ENCODE measurements at places on chromosomes 5 and 9.

- DNase-seq = no peak
Measured at GRCh38 chr9:133421615-133422542, at the start of gene ADAMTS13. Gene ADAMTS13 (plus strand): TSS chr9:133422367. CDS start chr9:133422444, 77 bp downstream.

DNA sequence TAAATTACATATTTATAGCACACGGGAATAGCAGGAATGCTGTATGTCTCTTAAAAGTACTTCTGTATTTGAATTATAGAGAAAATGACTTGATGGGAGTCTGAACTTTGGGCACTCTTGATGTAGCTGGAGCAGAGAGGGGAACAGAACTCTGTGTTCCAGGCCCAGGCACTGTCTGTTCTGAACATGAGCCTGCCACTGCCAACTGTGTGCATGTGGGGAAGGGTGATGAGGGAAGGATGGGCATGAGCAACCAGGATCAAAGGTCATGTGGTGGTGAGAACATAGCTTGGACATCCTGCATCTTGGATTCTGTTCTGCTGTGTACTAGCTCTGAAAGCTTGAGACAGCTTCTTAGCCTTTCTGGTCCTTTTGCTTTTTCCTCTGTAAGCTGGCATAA, 16.4 kb upstream of the ZBED3 start:
- DNase-seq = no peak

DNA sequence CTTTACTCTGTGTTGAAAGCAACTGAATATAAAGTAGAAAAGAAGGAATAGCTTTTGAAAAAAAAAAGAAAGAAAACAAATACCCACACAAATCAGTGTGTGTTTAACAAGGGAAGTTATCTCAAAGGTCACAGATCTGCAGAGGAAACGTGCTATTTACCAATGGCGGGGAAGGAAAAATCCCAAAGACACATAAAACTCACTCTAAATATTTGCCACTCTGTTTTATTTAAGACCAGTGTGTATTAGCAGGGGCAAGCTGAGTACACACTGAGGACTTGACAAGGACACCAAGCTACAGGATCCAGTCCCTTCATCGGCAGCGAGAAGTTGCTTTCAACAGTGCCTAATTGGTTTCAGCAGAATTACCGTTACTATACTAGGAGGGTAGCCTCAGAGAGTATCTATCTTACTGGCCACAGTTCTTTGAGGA, 252.5 kb downstream of the DEPDC1B start:
- DNase-seq = no peak

DNA sequence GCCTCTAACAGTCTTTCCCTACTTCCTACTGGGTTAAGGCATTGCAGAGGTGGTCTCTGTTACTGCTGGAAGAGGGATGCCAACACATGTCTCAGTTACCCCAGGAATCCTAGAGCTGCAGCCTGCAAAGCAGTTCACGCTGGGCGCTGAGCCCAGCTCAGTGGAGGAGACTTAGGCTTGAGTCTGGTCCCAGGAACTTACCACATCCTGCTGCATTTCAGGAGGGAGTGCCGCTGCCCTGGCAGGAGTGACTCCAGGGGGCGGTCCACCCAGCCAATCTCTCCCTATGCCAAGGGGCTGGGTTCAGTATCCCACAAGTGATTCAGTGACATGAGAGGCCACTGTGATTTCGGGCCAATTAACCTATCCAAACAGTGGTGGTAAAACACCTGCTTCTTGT, 7.6 kb downstream of the TTC16 start:
- no peak for DNase-seq

DNA sequence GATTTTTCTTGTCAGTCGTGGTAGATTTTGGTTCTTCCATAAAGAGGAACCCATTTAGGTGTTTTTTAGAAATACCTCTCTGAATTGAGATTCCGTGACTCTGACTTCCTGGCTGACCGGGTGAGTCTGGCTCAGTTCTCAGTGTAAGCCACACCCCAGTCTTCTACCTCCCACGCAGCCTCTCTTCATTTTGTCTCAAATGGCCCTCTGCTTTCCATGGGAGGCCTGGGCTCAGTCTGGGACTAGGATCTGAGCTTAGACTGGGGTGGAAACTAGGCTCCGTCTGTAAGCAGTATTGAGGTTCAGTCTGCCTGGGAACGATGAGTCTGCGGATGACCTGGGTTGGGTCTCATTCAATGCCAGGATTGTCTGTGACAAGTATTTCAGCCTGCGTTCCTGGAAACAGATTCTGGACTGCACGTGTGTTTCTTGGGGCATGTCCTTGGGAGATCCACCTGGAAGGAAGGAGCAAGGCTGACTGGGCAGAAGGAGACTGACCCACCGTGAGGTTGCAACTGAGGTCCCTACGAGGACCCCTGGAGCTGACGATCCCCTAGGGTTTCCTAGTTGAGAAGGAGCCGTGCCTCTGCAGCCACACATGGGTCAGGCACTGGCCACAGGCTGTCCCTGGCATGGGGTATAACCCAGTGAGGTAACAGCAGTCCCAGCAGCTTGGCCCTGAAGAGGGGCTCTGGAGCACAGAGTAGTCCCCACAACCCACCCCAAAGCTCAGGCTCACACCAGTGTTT, 12.4 kb upstream of the CRB2 start:
- DNase-seq = no peak

- no peak for DNase-seq
Measured at GRCh38 chr9:120030847-120031246, 549.1 kb downstream of the CDK5RAP2 start.

DNA sequence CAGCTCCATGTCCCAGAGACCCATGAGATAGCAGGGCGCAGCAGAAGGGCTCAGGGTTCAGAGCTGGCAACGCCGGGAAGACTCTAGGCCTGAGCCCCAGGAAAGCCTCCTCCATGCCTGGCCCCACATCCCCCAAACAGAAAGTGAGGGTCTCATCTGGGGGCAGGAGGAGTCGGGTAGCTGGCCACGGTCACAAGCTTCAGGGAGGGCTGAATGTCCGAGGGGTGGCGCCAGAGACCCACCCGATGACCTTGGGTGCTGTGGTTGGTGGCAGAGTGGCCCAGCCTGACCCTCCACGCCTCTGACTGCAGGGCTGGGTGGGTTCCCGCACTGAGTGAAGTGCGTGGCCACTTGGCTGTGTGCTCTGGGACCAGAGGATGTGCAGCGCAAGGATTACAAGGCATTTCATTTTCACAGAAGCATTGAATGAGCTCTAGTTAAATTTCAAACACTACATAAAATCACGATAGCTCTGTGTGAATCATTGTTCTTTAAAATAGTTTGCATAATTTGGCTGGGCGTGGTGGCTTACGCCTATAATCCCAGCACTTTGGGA, 3.0 kb downstream of the C8G start:
- no peak for DNase-seq

DNA sequence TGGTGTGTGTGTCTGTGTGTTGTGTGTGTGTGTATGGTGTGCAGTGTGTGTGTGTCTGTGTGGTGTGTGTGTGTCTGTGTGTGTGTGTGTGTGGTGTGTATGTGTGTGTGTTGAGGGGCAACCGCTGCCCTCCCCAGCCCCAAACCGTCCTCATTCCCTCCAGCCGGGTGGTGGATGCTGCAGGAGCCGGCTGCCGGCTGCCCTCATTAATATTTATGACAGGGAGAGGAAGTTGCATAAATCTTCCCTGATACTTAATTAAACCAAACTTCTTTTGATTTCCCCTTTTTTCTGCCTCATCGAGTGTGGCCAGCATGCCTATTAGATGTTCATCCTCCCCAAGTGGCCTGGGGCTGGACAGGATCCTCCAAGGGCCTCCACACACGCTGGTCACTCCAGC, 121.4 kb upstream of the MVB12B start:
- DNase-seq = no peak

DNA sequence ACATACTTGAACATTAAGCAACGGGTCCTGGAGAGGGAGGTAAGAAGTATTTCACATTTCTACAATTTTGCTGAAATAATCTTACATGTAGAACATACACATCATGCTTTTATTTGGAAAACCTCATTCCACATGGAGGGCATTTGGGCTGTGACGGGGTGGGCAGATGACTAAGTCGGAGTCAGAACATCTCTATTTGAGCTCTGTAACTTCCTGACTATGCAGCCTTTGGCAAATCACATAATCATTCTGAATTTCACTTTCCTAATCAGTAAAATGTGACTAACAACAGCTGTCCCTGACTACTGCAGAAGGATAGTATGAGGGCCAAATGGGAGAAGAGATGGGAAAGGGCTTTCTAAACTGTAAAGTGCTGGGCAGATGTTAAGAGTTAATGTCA, 17.1 kb upstream of the IL6ST start:
- no peak for DNase-seq

- no peak for DNase-seq
Measured at GRCh38 chr5:83095957-83096539, 18.7 kb downstream of the XRCC4 start.

GRCh38 chr5:82694711-82695285, 382.4 kb downstream of the TMEM167A start:
- no peak for DNase-seq

DNA sequence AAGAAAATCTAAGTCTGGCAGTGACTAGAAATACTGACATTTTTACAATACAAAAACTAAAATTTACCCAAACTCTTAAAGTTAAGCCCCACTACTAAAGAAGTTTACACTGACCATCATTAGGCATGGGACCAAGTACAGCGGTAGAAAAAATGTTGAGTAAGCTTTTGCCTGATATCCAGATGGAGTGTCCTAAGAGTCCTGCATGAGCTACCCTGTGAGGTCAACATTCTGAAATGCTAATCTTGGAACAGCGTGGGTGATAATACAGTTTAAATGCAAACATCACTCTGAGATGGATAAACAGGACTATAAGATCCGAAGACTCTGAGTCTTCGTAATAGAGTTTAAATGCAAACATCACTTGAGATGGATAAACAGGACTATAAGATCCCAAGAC, 189.7 kb downstream of the DCP2 start:
- DNase-seq = no peak

DNA sequence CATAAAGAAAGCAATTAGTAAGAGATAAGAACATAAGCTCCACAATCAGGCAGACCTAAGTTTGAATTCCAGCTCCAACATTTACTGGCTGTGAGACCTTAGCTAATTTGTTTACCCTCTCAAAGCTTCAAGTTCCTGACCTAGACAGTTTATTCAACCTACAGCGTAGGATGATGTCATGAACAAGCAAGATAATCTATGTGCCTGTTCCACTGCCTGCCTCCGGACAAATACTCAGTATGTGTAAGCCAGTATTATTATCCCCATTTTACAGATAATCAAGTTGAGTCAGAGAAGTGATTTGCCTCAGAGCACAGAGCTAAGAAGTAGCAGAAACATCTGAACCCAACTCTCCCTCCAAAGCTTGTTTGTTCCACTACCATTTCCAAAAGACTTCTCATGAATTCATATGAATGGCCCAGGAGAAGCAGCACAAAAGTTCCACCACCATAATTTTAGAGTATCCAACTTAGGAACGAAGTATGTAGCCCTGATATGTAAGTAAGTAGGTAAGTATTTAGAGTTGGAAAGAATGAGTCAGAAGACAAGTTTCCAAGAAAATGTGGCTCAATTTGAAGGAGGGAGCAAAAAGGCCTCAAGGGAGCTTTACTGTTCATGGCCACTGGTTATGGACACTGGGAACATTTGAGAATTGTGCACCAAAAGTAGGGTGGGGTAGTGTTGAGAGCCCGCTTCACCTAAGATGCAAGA, 398.2 kb downstream of the NFIB start:
- no peak for DNase-seq

DNA sequence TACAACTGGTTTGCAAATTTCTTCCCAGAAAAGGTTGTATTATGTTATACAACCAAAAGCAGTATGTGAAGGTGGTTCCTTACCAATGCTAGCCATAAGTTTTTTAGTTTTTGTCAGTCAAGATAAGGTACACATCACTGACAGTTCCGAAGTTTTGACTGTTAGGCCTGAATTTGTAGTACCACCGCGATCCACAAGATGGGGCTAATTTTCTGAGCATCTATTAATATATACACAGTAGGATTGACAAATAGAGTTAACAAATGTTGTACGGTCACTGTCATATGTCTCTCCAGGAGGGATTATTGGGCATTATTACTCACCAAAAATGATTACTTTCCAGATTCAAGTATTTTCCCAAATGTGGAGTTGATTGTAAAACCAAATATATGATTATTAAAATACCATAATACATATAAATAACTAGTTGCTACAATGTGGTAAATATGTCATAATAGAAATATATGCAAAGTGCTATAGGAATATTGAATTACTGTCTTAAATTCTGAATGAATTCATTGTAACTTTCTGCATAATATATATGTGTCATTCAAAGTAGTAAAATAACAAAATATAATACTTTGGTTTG, 28.4 kb upstream of the LRRC19 start:
- no peak for DNase-seq

Measured in activated CD4-positive, alpha-beta T cell treated with anti-CD3 and anti-CD28 coated beads for 1 hour (primary cell).